ENCODE measurements at places on chromosomes 6 and 20. TPM values are rescaled to one million over a fixed set of nuclear protein-coding genes. Genes with fewer than 3 reads are reported as not detected.

The ZFP57 gene
- total RNA-seq: not detected

The MEI4 gene
- not detected for total RNA-seq

The MCM3 gene
- 39.1 TPM for total RNA-seq

DNA sequence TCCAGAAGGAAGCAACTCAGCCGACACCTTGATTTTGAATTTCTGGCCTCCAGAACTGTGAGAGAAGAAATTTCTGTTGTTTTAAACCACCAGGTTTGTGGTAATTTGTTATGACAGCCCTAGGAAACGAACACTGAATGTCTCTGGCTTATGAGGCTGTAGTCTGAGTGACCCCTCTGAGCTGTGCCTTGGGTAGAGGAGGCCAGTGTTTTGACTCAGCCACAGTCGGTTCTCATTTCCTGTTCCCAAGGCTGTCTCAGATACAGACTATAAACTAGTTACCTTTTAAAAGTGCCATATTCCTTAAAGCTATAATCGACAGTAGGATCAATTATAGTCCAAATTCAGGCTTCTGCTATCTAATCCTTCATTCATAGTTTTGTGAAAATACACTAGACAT is 391.2 kb upstream of the MAP3K7 start:
- DNase-seq: no peak

DNA sequence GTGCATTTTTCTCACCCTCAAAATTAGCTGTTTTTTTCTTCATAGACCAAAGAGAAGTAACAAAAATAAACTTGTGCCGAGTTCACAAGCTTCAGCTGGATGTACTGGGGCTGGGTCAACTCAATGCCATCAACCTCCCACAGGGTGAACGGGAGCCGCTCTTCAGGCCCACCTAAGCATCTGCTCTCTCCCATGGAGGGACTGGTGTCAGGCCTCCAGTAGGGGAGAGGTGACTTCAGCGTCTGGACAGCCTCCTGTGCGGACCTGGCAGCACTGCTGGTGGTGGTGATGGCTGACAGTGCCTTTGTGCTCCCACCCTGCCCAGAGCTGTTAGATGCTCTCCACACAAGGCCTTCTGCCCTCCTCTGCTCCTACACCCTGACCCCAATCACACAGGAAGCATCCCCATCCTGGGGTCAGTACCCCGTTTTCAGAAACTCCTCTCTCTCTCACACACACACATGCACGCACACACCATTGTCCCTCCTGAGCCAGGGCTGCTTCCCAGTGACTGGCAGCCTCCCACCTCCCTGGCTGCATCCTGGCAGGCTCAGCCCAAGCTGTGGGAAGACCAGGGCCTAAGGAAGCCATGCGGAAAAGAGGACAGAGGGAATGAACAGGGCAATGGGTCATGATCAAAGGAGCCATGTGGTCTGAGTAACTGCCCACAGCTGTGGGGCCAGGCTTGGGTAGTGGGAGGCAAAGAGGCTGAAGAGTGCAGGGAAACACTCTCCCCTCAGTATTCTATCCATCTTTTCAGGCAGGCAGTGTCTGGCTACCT is 17.7 kb downstream of the CST8 start:
- DNase-seq: no peak

DNA sequence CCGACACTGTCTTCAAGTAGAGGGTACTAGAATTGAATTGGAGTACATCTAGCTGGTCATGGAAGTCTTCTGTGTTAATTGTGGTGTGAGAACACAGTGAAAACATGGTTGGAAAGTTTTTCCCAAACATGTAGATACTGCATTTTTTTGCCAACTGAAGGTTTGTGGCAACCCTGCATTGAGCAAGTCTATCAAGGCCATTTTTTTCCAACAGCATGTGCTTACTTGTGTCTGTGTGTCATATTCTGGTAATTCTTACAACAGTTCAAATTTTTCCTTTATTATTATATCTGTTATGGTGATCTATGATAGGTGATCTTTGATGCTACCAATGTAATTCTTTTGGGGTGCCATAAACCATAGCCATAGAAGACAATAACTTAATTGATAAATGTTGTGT is 147.0 kb downstream of the MYB start:
- no peak for DNase-seq

DNA sequence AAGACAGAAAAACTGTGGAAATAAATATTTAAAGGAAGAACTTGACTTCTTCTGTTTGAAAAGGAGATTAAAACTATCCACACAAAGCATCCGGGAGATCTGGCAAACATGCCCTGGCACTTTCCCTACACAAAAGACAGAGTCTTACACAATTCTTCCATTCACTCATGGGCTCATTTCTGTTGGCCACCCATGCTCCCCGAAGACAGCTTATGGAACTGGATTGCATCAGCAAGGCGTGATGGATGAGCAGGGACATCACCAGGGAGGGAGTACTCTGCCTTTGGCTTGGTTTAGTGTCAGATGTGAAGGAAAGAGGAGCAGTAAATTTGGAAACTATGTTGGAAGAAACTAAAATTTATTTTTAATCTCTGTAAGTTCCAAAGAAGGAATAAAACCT is 379.3 kb downstream of the CD109 start:
- DNase-seq: peak; percentile 77

DNA sequence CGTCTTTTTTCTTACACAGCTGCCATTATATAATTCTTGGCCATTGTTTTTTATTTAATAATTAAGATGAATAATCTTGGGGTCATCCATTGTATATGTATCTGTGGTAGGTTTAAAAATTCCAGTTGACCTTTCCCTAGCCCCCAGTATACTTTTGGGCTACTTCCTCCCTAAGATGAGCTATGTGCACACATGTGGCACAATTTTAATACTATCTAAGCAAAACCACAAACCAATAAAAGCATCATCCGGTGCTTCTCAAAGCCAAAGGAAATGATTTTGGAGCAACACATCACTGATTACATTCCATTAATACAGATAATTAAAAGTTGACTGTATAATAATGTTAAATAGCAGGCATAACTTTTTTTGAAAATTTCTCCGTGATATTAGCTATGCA is 161.2 kb downstream of the ATXN1 start:
- no peak for DNase-seq

DNA sequence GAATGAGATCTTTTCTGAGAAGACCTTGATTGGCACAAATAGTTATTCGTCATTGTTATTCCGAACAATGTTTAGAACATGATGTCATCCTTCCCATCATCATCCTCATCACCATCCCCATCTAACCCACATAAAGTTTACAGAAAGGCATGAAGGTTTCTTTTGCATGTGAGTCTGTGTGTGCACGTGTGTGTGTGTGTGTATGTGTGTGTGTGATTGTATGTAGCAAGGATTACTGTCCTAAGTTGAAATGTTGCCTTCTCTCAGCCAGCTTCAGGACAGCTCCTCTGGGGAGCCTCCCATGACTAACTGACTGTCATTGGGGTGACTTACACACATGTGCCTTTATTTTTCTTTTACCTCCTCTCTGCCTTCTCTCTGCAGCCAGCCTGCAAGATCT is 113.5 kb downstream of the SLC22A3 start:
- no peak for DNase-seq

DNA sequence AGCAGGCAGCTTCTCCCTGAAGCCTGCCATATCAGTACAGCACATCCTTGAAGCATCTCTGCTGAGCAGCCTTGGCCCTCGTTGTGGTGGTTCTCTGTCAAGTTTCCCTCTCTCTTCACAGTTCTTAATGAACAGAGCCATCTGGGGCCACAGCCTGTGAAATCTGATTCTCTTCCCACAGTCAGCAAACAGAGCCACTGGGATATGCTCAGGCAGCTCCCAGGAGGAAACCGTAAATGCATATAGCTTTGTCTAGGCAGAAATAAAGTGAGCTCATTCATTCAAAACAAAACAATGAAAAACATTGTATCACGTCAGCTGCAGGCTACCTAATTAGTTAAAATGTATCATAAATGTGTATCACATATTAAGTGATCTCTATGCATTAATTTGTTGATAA is 80.3 kb downstream of the TBC1D7 start:
- DNase-seq: no peak

Data from uterus (tissue), 4 donors.